ENCODE measurements at places on chromosomes 13 and 19.

DNA sequence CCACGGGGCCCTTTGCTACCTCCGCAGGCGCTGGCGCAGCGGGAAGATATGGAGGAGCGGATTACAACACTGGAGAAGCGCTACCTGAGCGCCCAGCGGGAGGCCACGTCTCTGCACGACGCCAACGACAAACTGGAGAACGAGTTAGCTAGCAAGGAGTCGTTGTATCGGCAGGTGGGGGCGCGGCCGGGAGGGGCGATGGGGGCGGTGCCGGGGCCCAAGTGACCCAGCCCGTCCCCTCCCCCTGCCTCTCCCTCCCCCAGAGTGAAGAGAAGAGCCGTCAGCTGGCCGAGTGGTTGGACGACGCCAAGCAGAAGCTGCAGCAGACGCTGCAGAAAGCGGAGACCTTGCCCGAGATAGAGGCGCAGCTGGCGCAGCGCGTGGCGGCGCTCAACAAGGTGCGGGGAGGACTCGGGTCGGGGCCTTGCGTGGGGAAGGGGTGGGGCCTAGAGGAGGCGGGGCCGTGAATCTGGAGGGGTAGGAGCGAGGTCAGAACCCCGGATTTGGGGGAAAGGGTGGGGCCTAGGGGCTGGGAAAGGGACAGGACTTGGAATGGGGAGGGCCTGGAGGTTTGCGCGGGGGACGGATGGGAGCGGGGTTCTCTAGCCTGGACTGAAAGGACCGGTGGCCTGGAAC is 13.7 kb downstream of the PPFIA3 start:
- DNase-seq, result no peak

DNA sequence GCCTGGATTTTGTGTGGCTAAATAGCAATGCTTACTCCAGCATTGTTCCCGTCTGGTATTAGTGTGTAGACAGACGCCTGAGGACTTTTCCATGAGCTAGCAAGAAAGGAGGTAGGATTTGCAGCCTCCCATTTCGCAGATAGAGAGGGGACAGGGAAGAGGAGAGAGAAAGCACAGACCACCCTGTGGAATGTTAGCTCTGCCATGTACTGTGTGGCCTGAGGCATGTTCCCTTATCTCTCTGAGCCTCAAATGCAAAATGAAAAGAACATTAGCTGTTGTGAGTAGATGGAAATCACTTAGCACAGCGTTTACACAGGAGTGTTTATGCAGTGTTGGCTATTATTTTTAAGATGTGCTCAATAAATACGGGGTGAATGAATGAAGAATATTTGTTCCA is 45.5 kb downstream of the OLFM4 start:
- no peak for DNase-seq

DNA sequence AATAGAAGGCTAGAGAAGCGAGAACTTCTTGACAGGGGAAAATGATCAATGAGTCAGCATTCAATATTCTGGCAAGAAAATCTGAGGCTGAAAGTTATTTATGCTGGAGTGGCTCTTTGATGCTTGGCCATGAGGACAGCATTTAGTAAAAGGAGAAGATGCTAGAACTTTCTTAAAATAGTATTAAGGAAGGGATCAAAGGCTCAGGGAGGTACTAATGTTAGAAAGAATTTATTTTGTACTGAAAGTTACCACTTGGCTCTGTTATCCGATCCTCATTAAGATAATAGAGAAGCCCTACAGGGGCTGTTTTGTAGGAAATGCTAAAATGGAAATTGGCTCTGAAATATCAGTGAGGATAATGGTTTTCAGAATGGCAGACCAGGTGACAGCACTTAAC is 1774.6 kb upstream of the PCDH20 start:
- no peak for DNase-seq

DNA sequence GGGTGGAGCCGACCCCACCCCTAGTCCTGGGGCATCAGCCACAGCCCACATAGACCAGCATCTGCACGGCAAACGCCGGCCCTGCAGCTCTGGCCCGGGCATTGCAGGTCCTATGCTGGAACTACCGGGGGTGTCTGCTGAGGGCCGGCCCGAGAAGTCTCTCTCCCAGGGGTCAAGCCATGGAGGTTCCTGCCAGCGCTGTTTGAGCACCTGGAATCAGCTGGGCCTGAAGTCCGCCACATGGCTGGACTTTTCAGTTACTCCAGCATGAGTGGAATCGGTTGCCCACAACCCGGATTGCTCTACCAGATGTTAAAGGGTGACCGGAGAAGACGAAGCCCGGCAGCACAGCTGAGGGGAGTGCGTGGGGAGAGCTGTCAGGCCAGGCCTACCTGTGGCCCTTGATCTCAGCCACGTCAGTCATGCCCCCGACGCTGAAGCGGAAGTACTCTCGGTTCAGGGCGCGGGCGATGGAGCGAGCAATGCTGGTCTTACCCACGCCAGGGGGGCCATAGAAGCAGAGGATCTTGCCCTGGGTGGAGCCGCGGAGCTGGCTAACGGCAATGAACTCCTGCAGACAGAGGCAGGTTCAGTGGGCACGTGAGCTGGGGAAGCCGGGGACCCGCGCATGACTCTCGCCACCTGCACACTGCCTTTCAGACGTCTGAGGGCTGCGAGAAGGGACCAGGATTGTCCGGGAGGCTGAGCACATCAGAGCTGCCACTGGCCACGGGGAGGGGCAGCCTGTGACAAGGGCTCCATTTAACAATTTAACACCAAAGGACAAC is 8.7 kb downstream of the RPL36 start:
- no peak for DNase-seq

DNA sequence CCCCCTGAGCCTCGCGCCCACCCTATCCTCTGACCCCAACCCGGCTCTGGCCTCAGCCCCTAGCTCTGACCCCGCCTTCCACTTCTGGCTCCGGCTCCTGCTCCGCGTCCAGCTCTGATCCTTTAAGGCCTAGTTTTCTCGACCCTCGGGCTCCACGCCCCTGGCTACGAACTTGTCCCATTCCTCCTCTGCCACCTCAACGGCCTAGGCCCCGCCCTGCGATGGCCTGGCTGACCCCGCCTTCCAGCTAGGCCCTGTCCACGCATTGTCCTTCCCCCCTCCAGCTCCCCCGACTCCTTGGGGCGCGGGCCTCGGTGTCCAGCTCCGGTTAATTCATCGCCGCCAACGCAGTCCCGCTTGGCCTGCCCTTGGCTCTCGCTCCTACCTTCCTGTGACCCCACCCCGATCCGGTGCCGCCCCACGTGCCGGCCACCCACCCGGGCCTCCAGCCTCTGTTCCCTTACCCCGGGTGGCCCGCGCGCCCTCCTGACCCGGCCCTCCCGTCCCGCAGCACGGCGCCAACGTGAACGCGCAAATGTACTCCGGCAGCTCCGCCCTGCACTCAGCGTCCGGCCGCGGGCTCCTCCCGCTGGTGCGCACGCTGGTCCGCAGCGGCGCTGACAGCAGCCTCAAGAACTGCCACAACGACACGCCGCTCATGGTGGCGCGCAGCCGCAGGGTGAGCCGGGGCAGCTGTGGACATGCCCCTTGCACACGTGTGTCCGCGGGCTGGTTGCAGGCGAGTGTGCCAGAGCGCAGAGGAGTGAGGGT is 9.4 kb downstream of the BCL3 start:
- DNase-seq, result peak; percentile 90

GRCh38 chr19:43798546-43799409 is 3.5 kb downstream of the LYPD5 start:
- DNase-seq, result no peak

DNA sequence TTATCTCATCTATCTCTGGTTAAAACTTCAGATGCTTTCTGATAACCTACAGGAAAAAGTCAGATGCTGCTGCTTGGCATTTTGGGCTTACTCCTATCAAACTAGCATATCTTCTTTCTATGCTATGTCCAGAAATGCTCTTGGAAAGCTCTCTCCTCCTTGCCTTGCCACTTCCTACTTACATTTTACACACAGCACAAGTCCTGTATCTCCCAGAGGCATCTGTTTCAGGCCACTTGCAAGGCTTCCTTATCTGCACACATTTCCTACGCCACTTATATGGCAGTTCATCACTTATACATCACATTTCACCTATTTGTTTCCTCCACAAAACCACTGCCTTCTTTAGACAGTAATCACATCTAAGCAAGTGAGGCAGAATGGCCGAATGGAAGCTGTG is 220.3 kb downstream of the DNAJC15 start:
- DNase-seq, result no peak

GRCh38 chr13:99743094-99743493 is 228.5 kb downstream of the ZIC5 start:
- no peak for DNase-seq
